ENCODE measurements at places on chromosomes 12 and 14.

- DNase-seq: no peak
Measured at GRCh38 chr12:2282318-2282717, 229.5 kb downstream of the CACNA1C start.

GRCh38 chr12:105888696-105889095, 250.1 kb downstream of the NUAK1 start:
- DNase-seq: no peak

- no peak for DNase-seq
Measured at GRCh38 chr12:47986832-47987231, 17.4 kb downstream of the COL2A1 start.

GRCh38 chr12:104733717-104734175, 224.3 kb downstream of the SLC41A2 start:
- no peak for DNase-seq

DNA sequence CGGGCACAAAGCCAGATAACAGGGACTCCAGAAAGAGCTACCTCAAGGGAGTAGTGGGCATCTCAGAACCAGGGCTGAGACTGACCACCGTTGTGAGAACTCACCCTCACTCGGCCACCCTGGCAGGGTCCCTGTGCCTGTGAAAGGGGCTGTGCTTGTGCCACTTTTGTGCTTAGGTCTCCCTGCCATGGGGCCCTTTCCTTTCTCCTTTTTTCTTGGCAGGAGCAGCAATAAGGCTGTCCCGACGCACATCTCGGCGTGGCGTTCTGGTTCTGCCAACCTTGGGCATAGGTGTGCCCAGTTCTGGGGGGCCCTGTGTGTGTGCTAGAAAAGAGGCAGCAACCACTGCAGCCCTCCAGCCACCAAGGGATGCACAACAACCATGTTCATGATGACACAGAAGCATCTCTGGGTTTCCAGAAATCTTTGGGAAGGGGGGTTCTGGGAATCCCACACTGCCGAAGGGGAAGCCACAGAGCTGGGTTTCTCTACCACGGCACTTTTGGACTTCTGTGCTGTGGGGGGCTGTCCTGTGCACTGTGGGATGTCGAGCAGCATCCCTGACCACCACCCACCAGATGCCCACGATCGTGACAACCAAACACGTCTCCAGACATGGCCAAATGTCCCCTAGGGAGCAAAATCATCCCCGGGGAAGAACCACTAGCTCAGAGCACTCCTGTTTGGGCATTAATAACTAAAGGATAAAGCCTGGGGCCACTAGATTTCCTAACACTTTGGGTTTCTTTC, 13.1 kb upstream of the TMEM119 start:
- no peak for DNase-seq

DNA sequence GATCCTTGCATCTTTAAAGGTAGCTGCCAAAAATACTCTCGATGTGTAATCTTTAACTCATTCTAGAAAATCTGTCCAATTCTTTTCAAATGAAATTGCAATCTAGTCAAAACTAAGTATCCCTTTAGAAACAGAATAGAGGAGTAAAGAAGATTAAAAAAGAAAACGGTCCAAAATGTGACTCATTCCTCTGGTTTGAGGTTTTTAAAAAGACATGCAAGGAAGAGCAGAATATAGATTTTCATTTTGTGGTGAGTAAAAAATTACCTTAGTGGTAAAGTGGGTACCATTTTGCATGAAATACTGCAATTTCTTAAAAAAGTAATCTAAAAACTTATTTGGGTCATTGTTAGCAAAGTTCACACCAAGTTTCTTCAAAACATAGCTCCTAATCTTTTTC, 108.4 kb downstream of the BRMS1L start:
- no peak for DNase-seq

GRCh38 chr14:60984196-60984595, 3.2 kb downstream of the SLC38A6 start:
- DNase-seq: no peak

DNA sequence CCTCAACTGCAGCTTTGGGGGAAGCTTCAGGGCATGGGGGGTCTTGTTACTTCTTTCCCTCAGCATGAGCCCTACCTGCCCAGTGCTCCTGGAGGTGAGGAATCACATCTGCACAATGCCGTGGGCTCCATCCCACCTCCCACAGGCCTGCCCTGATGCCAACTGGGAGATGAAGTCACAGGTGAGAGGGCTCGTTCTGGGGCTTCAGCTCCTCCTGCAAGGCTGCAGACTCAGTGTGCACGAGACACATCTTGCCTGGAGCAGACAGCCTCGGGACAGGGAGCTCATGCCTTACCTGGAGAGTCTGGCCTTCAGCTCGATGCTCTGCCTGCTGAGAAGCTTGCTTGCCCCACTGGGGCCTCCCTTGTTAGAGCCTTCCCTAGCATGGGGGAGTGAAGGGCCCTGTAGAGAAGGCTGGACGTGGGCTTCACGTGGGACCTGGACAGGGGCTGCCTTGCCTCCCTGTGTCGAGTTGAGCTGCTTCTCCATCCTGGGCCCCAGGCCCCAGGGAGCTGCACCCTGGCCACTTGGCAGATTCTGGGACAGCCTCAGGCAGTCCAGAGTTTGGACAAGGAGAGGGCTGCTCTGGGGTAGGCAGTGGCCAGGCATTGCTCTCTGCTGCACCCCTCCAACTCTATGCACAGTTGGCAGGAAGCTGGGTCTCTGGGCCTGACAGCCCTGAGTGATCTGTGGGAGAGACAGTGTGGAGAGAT, 171.4 kb downstream of the KIF26A start:
- no peak for DNase-seq

GRCh38 chr12:105580821-105581352, 250.4 kb downstream of the C12orf75 start:
- DNase-seq: no peak

DNA sequence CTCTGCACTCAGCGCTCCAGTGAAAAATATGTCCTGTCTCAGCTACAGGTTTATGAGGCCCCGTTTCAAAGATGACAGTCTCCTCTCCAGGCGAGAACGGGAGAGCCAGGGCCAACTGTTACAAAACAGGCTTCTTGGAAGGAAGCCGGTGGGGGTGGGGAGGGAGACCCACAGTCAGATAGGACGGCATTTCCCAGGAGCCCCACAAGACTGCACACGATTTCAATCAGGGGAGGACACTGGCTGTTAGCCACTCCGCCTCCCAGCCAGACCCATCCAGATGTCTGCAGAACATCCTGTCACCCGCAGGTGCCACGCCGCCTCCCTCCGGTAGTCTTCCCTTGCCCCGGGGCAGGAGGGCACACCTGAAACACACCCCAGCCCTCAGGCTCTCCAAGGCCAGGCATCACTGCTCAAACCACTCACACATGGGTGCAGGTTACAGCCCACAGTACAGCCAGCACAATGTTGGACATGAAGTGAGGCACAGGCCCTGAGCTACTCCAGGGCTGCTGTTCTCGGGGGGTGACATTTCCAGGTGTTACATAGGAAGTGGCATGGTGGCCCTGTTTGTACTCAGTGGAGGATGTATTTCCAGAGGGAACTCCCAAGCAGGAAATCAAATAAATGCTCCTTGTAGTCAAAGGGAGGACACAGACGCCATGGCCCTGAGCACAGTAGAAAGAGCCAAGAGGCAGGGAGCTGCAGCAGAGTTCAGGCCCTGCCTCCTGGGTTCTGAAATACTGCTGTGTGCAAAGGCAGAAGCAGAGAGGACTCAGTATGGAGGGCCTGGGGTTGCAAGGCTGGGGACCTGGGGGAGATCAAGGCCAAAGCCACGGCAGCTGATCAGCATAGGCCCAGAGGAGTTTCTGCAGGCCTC, 138.1 kb downstream of the BCL11B start:
- DNase-seq: no peak

GRCh38 chr12:28308891-28309290, 118.6 kb downstream of the CCDC91 start:
- no peak for DNase-seq

- DNase-seq: no peak
Measured at GRCh38 chr14:22177870-22178269, 411.2 kb downstream of the DAD1 start.

- DNase-seq: no peak
Measured at GRCh38 chr12:55132816-55133215, 6.6 kb downstream of the OR9K2 start.

- no peak for DNase-seq
Measured at GRCh38 chr12:6950811-6951540, at the start of gene PTPN6. Gene PTPN6, plus strand, starts transcription at chr12:6951356. Its CDS starts 157 bp downstream, at chr12:6951513.
